ENCODE measurements at places on chromosomes 5 and 9.

DNA sequence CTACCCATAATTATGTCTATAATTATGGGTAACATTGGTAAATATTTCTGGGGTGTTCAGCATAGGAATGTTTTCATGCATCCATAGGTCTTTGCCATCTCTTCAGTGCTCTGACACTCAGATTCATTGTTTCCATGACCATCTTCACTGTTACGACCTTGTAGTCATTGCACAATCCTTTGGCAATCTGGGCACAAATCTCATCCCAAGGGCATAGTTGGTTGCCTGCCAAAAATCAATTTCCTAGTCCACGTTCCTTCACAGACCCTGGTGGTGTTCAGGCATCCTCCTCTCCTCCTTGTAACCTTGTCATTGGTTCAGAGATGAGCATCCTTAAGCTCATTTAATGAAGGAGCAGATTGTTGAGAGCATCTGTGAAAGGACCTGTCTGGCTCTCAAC, 1400.7 kb downstream of the CDH12 start:
- no peak for DNase-seq

- DNase-seq = peak; percentile 18
Measured at GRCh38 chr9:135087489-135087792, at the start of gene OLFM1. Gene OLFM1, plus strand, starts transcription at chr9:135087668. Its CDS starts 322 bp downstream, at chr9:135087990.

GRCh38 chr5:133457439-133458355, 154.6 kb downstream of the FSTL4 start:
- no peak for DNase-seq

DNA sequence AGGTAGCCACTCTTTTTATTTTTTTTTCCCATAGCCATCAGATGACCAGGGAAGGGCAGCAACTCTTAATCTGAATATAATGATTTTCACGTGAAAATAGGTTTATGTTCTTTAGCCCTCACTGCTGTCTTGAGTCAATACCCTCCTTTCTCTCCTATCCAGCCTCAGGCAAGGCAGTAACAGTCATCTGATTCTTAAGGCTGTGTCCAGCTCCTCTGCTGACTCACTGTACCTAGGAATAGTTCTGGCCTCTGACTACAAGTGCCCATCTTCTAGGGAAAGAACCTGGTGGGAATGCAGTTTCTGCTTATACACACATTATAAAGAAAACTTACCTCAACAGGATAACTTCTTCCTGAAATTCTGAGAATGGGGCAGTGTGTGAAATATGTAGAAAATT, 30.7 kb downstream of the DHX29 start:
- no peak for DNase-seq

- DNase-seq = no peak
Measured at GRCh38 chr9:33750839-33751339, 44.5 kb upstream of the PRSS3 start.

GRCh38 chr5:137594717-137595116, 95.6 kb upstream of the SPOCK1 start:
- peak; percentile 14 for DNase-seq

DNA sequence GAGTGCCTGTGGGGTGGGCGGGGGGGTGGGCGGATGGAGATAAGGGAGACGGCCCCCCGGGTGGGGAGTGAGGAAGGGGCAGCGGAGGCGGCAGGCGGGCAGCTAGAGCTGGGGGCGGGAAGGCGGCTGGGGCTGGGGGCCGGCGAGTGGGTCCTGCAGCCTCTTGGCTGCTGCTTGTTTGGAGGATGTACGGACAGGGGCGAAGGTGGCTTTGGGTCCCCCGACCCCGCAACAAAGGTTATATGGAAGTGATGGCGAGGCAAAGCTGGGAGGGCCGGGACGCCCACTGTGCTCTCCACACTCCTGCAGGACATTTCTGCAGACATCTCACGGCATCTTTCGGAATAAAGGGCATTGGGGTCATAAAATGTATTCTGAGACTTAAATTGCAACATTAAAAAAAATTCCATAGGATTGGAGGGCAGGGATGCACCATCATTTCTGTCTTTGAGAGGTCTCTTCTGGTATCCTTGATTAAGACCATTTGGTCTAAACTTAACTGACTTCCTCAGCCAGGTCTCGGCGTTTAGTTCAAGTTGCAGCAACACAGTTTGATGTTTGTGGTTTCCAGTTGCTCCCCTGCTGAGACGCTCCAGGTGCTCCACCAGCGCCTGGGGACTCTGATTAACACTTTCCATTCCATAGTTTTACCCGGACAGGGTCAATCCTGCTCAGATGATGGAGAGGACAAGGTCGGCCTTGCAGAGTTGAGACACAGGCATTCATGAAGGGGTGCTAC, 101.6 kb upstream of the SSBP2 start:
- peak; percentile 20 for DNase-seq

DNA sequence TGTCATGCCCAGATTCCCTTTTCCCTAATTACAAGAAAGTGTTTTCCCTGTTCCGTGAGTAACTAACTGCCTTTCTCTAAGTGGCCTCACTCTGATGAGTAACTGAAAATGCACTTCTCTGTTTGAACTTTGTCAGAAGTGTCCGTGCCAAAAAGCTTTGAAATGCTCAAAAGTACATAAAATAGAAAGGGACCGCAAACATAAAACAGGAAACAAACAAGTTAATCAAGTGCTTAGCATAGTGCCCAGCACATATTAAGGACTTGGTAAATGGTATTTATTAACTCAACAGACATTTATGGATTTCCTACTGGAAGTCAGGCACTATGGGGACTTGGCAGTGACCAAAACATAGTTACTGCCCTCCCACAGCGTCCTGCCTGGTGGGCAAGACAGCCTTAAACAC, 22.3 kb downstream of the AQP3 start:
- no peak for DNase-seq

GRCh38 chr5:98989727-98990126, 60.9 kb upstream of the CHD1 start:
- no peak for DNase-seq

DNA sequence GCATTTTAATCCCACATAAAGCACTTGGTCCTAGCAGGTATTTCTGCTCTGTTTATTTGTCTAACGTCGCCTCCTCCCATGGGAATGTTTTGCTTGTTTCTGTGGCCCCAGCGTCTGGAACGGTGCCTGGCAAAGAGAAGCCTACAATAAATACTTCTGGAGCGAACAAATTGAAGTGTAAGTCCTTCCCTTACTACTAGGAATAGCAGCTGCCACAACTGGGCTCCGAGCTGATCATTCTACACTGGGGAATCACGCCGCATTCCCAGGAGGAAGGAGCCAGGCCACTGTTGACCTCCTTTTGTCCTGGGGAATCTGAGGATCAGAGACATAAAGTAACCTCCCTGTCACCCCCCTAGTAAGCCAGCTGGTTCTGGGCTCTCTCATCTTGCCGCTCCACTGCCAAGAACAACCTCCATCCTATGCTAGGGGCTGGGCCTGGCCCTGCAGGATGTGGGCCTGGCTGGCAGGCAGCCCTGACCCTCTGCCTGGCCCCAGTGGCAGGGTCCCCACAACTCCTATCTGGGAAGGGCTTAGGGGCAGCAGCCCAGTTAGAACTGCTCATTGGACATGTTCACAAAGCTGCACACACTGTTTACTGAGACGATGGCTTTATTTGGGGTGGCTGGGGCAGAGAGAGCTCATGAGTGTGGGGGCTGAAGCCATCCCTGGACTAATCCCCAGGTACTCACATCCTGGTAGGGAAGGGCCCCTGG, 82.8 kb downstream of the GTF3C4 start:
- peak; percentile 8 for DNase-seq

DNA sequence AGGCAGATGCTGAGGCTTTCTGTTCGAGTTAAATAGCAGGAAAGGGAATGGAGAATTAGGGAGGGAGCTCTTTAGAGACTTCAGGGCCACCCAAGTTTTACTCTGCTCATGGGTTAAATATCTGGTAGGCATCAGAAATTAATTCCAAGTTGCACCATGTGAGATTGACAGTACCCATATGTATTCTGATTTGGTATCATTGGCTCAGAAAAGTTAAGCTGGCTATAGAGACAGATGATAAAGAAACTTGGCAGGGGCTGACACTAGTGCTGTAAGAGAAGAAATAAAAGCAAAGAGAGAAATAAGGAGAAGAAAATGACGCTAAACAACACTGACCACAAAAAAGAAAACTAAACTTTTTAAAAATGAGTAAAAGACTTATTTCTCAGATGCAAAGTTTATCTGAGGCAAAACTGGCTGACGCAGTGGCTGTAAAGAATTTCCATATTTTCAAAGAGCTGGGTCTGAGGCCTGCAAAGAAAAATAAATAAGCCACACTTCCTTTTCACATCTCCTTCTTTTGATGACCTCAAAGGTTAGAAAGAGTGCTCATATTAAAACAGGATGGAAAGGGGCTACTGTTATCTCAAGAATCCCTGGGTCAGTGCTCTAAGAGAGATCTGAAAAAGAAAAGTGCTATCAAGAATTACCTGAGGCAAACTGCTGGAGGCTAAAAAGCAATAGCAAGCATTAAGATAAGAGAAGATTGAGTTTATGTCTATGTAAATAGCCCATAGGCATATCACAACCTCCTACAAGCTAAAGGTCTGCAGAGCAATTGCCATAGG, 399.0 kb upstream of the MEF2C start:
- no peak for DNase-seq

DNA sequence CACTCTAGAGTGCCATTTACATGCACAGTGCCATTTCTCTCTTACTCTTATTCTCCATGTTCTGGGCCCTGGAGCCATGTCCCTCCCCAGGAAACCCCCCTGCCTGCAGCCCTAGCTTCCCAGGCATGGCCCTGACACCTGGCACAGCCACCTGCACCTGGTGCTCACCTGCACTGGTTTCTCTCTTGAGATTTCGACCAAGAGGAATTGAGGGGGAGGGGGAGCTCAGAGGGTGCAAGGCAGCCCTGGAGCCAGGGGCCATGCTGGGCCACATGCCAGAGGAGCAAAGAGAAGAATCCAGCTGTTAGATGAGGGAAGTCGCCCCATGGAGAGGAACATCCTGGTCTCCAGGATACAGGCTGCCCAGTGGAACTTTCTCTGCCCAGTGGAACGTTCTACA, 65.0 kb upstream of the RAPGEF1 start:
- DNase-seq = no peak

GRCh38 chr9:30293231-30293630, 2091.2 kb upstream of the ACO1 start:
- no peak for DNase-seq

GRCh38 chr5:127084656-127085055, 11.4 kb upstream of the C5orf63 start:
- no peak for DNase-seq

- DNase-seq = peak; percentile 16
Measured at GRCh38 chr5:149937610-149938009, 7.0 kb downstream of the PDE6A start.

GRCh38 chr9:132575005-132575609, 7.3 kb upstream of the BARHL1 start:
- DNase-seq = peak; percentile 68

- DNase-seq = no peak
Measured at GRCh38 chr5:56052735-56053134, 58.0 kb upstream of the IL6ST start.

DNA sequence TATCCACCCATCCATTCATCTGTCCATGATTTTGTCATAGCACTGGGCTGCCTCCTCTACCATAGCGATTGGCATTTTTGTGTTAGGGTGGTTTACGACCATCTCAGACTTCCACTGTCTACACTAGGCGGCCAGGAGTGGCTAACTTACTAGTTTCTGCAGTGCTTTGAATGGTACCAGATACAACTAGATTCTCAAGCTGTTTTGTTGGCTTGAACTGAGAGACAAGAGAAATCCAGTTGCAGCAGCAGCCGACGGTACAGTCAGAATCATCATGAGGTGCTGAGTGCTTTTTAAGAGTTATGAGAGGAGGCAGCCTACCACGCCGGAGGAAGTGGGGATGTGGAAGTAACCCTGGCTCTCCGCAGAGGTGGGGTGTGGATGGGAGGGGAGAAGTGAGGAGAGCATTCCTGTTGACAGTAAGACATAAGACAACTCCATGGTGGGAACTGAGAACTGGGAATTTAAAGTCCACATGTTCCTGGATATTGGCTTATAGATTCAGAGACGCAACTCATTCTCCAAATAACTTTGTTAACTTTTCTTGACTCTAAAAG, 27.9 kb downstream of the COL5A1 start:
- DNase-seq = peak; percentile 46

DNA sequence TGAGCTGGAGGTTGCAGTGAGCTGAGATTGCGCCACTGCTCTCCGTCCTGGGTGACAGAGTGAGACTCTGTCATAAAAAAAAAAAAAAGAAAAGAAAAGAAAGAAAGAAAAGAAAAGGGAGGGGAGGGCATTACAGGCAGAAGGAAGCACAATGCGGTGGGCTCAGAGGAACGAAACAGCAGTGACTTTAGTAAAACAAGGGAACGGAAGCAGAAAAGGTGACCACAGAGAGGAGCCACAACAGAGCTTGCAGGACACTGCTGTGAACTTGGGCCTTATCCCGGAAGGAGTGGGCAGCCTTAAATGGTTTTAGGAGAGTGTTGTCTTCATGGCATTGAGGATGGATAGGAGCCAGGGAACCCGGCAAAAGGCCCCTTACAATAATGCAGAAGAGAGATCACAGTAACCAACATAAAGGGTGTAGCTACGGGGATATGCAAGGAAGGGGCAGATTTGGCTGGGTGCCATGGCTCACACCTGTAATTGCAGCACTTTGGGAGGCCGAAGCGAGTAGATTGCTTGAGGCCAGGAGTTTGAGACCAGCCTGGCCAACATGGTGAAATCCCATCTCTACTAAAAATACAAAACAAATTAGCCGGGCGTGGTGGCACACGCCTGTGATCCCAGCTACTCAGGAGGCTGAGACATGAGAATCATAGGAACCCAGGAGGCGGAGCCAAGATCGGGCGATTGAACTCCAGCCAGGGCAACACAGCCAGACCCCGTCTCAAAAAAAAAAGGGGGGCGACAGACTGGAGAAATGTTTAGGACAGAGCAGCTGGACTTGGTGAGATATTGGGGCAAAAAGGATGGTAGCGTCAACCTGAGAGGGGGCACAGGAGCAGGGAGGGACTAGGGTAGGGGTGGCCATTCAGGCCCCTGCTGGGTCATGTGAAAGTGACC, 83.9 kb upstream of the ZBTB43 start:
- DNase-seq = no peak

- no peak for DNase-seq
Measured at GRCh38 chr5:134051305-134051704, 46.5 kb upstream of the VDAC1 start.

- DNase-seq = no peak
Measured at GRCh38 chr5:22465177-22465576, 388.0 kb downstream of the CDH12 start.

GRCh38 chr9:95732802-95733688, 142.4 kb upstream of the ERCC6L2 start:
- no peak for DNase-seq

- peak; percentile 37 for DNase-seq
Measured at GRCh38 chr5:140239939-140240700, 62.8 kb downstream of the PFDN1 start.

GRCh38 chr5:151592855-151593408, 1.8 kb upstream of the FAT2 start:
- DNase-seq = peak; percentile 12

- DNase-seq = no peak
Measured at GRCh38 chr9:116271340-116271739, 117.7 kb downstream of the PAPPA start.

GRCh38 chr5:32602906-32603305, 17.5 kb downstream of the SUB1 start:
- no peak for DNase-seq

GRCh38 chr5:14665949-14666348, 1.4 kb downstream of the OTULIN start:
- DNase-seq = peak; percentile 46

- DNase-seq = no peak
Measured at GRCh38 chr5:152218694-152219093, 186.4 kb downstream of the NMUR2 start.

All from kidney glomerular epithelial cell (primary cell).